ENCODE measurements at places on chromosomes 2 and 18.

- DNase-seq = no peak
These were observed 54.5 kb upstream of the AFF3 start for GRCh38 chr2:100196786-100197494.

- no peak for DNase-seq
These were observed 40.7 kb upstream of the GALR1 start for GRCh38 chr18:77208964-77209363.

DNA sequence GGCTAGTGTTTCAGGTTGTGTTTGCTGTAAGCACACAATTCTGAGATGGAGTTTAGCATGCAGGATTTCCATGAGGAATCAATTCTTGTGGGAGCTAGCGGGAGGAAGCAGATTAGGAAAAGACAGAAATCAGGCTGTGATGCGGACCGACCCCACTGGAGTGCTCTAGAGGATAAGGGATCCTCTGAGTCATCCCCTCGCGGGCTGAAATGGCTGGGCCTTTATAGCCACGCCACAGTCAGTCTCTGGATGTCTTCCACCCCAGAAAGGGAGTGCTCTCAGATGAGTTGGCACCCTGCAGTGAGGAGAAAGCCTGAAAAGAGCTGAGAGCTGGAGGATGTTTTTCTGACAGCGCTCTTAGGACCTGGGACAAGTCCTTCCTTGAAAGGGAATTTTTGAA is 102.4 kb downstream of the GALNT3 start:
- DNase-seq = no peak

DNA sequence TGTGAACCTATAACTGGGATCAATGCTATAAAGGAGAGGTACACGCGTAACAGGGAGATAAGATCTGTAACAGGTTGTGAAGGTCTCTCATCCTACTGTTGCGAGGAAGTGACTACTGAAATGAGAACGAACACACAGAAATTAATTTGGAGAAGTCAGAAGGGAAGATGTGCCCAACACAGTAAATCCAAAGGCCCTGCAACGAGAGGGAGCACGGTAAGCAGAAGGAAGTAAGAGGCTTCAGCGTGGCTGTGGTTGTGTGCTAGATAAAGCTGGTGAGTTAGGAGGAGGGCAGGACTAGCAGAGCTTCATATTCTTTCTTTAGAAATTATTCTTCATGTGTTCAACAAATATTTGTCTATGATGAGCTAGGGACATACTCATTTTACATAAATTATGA is 2.5 kb upstream of the ATG16L1 start:
- no peak for DNase-seq

GRCh38 chr2:157107877-157108276 is 149.6 kb upstream of the GALNT5 start:
- DNase-seq = no peak

- DNase-seq = no peak
These were observed 13.3 kb downstream of the LGALSL start for GRCh38 chr2:64467096-64467843.

- DNase-seq = no peak
These were observed 101.8 kb downstream of the HS1BP3 start for GRCh38 chr2:20549144-20549543.

- no peak for DNase-seq
These were observed 72.3 kb upstream of the ATG16L1 start for GRCh38 chr2:233178994-233179847.

GRCh38 chr2:26067980-26068507 is 34.2 kb downstream of the RAB10 start:
- no peak for DNase-seq

- DNase-seq = no peak
These were observed 11.0 kb upstream of the NBEAL1 start for GRCh38 chr2:203003716-203004115.

GRCh38 chr2:101380376-101380775 is 6.9 kb downstream of the CREG2 start:
- no peak for DNase-seq

DNA sequence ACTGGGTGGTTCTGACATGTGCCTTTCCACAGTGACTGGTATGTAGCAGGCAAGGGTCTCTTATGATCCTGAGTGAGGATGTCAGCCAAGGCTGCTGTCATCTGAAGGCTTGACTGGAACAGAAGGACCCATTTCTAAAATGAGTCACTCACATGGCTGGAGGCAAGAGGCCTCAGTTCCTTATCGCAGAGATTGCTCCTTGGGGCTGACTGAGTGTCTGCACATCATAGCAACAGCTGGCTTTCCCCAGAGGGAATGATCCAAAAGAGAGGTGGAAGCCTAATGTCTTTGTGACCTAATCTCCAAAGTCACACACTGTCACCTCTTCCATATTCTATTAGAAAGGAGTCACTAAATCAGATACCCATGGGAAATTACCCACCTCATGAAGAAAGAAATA is 114.0 kb downstream of the NEDD4L start:
- DNase-seq = no peak

Measured in memory B cell (primary cell).